ENCODE measurements at places on chromosomes 2 and 18.

- no peak for DNase-seq
Observed at GRCh38 chr2:239167766-239168444, 232.9 kb downstream of the HDAC4 start.

DNA sequence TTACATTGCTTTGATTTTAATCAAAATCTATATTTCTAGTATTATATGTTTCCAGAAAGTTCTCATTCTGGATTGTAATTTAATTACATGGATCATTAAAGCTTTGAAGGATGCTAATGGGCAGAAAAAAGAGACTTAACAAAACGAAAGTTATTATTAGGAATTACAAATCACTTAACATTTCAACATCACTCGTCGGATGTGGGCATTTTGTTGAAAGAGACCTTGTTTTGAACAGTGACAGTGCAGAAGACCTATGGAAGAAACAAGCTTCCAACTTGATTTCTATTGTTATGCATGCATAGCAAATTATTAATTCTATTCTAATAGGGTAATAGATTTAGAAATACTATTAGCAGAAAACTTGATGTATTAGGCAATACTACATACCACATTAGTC lies 31.4 kb upstream of the DARS1 start:
- no peak for DNase-seq

DNA sequence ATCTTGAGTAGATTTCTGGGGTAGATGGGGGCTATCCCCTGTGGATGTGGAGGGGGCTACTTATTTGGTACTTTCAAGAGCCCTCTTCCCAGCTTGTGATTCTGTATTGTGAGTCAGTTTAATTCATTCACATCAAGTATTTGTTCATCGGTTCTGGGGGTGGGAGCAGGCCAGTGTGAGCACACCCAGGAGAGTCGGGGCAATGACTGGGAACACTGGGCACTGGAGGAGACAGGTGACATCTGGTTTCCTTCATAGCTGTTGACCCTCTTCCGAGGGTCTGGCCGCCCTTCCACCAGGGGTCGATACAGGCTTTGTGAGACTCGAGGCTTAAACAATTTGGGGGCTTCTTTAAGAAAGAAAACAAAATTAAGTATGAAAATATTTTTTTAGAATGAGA lies 2.5 kb upstream of the TOGARAM2 start:
- no peak for DNase-seq

GRCh38 chr18:43161528-43161927 lies 46.0 kb upstream of the RIT2 start:
- DNase-seq = peak; percentile 6

DNA sequence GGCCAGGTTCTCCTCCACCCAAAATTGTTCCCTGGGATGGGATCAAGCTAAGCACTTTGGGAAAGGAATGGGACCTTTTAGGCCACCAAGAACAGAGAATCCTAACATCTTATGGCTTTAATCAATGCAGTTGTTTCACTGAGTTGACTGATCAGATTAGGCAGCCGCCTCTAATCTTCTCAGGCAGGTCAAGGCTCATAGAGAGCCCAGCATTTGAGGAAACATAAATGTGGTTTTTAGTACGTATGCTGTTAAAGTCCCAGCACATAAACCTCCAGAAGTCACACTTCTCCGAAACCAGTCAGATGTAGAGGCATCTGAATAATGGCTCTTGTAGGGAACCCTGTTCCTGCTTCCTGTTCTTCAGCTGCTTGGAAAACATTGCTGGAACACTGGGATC lies 99.5 kb upstream of the RMDN2 start:
- DNase-seq = no peak

- peak; percentile 35 for DNase-seq
Observed at GRCh38 chr2:238527565-238527964, 100.8 kb downstream of the ASB1 start.

GRCh38 chr2:140355511-140356090 lies 1575.4 kb upstream of the NXPH2 start:
- DNase-seq = no peak

GRCh38 chr2:133218204-133218603 lies 350.1 kb downstream of the NCKAP5 start:
- DNase-seq = no peak

- DNase-seq = no peak
Observed at GRCh38 chr2:128549094-128549493, 230.4 kb upstream of the HS6ST1 start.

- no peak for DNase-seq
Observed at GRCh38 chr2:1024981-1025380, 74.3 kb downstream of the SNTG2 start.

- DNase-seq = no peak
Observed at GRCh38 chr2:75716406-75716805, 5.7 kb upstream of the GCFC2 start.

DNA sequence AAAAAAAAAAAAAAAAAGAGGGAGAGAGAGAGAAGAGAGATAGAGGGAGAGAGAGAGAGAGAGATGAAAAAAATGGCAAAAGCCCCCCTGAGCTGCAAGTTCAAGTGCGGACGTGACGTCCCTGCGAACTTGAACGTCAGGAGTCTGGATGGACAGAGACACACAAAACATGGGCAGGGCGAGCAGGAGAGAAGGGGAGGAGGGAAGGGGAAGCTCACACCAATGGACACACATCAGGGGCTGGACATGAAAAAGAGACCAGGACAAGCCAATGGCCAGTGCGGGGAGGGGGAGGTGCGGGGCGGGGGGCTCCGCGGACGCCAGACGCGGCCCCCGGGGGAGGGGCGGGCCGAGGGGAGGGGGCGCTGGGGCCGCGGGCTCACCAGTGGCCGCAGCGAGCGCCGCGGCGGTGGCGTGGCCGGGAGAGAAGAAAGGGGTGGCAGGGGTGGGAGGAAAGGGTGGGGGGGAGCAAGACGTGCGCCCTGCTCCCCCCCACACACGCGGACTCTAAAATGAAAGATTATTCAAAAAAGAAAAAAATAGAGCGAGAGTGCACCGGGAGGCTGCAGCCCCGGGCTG lies at the start of gene BCL11A:
BCL11A (minus strand) TSS at position 160 of the 579 bp plus-strand sequence. CDS start 384 bp downstream, outside the sequence.
- DNase-seq = peak; percentile 78

- no peak for DNase-seq
Observed at GRCh38 chr2:88443353-88443938, 9.0 kb downstream of the FOXI3 start.

DNA sequence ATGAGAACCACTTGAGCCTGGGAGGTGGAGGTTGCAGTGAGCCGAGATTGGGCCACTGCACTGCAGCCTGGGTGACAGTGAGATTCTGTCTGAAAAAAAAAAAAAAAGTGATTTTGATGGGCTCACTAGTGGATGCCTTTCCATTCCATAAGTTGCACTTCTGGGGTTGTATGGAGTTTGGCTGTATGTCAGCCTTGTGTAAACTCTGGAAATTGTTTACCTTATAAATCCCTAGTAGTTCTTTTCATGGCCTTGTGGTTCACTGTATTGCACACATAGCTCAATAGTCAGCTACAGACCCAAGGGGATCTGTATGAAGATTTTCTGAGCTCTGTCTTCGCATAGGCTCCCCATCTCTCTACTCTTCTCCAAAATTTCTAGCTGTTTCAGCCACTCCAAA lies 131.9 kb downstream of the SOX11 start:
- no peak for DNase-seq

DNA sequence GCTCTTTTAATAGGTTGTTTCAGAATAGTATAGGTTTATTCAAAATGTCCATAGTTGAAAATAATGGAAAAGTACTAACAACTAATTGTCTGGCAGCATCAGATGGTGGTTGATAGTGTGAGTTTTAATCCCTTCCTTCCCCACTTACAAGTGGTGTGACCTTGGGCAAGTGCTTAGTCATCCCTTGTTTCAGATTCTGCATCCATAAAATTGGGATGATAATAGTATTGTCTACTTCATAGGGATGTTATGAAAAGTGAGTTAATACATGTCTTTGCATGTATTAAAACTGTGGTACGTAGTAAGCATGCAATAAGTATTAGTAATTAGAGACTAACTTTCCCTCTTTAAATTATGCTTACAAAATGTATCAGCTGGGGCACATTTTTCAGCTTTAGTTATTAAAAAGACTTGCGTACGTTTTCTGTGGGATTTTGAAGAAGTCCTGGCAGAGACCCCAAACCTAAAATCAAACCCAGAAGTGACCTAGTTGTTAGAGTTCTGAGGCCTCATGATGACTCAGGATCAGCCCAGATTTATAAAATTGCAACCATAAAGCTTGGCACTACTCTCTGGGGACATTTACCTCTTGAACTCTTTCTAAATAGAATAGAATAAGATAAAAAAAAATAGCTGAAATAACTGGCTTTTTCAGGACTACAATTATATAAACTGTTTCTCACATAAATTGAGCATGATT lies 8.6 kb downstream of the ITGA4 start:
- DNase-seq = no peak

- no peak for DNase-seq
Observed at GRCh38 chr2:109032229-109032820, 43.3 kb upstream of the EDAR start.

- DNase-seq = no peak
Observed at GRCh38 chr18:49139766-49140165, 189.0 kb upstream of the SMAD7 start.

DNA sequence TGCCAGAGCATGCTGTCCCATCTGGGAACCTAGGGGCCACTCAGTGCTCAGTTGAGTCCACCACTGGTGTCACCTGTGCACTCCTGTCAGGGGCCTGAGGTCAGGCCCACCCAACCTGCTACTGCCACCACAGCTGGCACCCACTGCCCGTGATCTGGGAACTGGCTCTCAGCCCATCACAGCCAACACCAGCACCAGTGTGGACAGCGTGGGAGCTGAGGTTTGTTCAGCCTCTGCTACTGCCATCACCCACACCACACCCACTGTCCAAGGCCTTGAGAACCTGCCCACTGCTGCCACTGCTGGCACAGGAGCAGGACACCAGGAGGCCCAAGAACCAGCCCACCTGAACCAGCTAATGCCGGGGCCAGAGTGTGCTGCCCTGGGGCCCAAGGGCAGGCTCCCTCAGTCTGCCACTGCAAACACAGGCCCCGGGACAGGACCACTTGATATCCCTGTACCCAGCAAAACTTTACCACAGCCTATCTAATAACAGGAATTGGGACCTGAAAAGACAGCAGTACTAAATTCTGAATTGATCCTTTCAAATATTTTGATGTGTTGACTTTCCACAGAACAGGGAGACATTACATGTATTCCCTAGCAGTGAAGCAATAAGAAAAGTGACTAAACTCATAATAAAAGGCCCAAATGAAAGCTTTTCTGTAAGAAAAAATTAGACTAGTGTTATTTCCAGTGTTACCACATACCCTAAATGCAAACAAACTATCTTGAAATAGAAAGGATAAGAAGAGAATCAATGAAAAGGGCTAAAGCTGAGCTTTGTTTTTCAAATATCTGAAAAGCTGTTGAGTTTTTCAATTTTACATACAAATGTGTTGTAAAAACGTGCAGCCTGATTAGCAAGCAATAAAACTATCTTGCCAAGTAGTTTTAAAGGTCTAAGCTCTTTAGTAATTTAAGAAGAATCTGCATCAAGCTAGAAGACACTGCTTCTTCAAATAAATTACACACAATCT lies 640.7 kb downstream of the METTL4 start:
- DNase-seq = no peak

GRCh38 chr18:80194874-80195570 lies 52.3 kb downstream of the PARD6G start:
- DNase-seq = no peak

DNA sequence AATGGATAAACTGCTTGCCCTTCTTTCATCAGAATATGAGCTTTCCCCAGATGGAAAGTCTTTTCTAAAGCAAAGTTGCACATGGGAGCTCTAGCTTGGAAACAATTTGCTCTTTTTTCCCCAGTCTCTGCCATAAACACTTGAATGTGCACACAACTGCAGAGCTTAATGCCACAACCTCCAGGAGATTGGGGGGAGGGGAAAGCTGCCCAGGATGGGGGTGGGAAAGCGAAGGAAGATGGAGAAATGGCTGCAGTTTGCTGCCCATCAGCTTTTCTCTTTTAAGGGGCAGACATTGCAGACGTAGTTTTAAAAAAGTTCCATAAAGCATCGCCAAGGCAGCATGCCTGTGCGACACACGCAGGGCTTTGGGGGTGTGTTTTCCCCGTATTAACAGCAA lies 1.5 kb downstream of the ACKR3 start:
- no peak for DNase-seq

GRCh38 chr2:40242315-40242714 lies 209.6 kb downstream of the SLC8A1 start:
- DNase-seq = no peak

DNA sequence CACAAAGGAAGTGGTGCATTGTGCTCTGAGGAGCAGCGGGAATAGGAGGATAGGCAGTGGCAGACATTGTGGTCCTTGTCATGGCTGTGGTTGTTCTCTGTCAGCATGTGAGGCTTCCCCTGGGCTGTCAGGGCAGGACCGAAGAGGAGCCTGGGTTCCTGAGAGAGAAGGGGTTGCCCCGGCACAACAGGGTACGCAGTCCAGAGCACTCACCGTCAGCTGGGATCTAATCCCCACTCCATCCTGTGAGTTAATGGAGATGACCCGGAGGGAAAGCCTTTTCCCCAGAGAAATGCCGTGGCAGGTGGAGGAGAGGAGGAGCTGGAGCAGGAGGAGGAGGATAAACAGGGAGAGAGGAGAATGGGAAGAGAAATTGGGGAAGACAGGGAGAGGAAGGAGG lies 396.7 kb upstream of the HS6ST1 start:
- no peak for DNase-seq

DNA sequence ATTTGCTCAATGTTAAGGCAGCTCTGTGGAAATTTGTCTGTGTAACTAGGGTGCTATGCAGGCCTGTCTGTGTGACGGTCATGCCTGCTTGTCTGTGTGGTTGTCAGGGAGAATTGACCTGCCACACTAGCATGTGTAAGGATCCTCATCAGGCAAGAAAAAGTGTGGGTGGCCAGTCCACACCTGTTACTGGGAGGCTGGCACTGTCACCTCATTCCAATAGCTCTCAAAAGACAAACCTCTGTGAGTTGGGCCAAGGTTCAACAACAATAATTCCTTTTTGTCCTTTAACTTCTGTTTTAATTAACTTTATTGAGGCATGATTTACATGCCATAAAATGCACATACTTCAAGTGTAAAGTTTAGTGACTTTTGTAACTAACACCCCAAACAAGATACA lies 4.2 kb upstream of the MARCO start:
- DNase-seq = no peak

GRCh38 chr2:161332371-161332967 lies 24.2 kb downstream of the PSMD14 start:
- DNase-seq = no peak

DNA sequence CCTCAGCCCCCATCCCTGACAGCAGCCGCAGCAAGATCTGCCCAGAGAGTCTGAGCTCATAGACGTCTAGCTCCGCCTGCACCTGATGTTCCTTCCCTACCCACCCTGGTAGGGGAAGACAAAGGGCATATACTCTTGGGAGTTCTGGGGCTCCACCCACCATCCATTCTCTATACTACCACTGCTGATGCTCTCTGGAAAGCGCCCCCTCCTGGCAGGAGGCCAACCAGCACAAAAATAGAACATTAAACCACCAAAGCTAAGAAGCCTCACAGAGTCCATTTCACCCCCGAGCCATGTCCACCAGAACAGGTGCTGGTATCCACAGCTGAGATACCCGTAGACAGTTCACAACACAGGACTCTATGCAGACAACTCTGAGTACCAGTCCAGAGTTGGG lies 662.6 kb upstream of the FAM98A start:
- no peak for DNase-seq
